NCI-H1436 (cell line): ENCODE measurements at places on chromosomes 6 and 20.

- DNase-seq = peak; percentile 19
These were observed 5.2 kb upstream of the BPIFA3 start for GRCh38 chr20:33211817-33212424.

DNA sequence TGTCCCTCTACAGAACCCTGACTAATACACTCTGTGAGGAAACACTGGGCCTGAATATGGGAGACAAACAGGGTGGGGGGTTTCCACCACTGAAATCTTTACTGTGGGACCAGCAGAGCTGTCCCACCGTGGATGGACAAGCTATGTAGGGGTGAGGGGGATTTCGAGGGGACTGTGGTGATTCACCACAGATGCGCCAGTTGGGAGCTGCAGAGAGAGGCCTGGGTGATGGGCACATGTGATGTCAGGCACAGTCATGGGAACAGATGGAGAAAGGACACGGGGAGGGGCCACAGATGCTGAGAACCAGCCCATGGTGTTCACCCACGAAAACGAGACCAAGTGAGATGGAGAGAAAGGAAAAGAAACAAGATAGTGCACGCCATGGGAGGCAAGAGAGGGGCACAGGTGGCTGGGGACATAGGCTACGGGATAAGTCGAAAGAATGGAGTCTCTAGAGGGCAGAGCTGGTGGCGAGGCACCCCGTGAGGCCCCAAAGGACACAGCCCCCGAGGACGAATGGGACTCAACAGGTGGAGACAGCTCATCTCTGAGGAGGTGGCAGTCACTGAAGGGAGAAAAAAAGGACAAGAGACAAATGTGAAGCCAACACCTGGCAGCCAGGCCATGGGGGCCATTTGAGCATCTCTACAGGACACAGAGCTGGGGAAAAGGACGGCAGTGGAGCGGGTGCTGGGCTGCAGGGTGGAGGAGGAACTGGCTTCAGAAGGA is 10.5 kb upstream of the RAMACL start:
- DNase-seq = no peak

- DNase-seq = no peak
These were observed 190.0 kb upstream of the COL21A1 start for GRCh38 chr6:56437171-56437900.

- DNase-seq = no peak
These were observed 87.4 kb downstream of the CD24 start for GRCh38 chr6:106886922-106887797.

DNA sequence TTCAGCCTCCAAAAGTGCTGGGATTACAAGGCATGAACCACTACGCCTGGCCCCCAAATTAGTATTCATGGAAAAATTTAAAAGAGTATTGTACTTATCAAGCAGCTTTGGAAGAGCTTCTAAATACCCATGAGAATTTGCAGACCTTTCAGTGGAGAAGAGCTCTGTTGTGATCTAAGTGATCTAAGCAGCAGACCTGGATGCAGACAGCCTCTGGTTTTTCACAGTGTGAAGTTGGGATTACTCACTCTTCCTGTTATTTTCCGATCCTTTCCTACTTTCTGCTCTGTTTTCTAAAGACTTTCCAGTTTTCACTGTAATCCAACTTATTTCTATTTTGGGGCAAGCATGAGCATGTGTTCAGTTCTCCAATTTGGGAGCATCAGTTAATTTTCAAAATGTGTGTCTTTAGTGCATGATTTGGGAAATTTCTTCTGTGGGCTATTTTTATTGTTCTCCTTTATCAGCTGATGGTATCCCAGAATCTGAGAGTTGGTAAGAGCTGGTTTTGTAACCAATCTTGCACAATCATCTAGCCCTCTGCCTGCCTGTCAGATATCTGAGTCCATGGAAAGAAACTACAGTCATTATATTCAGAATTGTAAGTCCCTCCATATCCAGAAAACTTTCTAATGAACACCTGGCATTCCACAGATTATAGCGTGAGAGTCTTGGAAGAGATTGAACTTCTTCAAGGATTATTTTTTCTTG is 207.7 kb upstream of the DTNBP1 start:
- no peak for DNase-seq

DNA sequence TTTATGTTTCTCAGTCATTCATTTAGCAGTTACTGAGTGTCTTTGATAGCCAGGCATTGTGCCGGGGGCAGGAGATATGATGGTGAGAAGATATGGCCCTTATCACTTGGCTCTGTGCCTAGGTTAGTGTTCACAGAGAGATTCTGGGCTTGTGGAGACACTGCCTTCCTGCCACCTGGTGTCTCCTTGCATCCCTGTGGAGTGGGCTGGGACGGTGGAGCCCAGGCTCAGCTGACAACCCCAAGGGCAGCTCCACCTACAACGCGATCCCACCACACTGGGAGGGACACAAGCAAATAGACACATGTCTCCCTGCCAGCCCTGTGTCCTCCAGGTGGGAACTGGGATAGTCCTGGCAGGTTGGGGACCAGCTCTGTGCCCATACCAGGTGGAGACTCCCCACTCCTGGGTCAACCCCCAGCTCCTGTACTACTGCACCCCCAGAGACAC is 30.3 kb upstream of the VEGFA start:
- no peak for DNase-seq

GRCh38 chr6:167904791-167905190 is 78.1 kb downstream of the AFDN start:
- no peak for DNase-seq

DNA sequence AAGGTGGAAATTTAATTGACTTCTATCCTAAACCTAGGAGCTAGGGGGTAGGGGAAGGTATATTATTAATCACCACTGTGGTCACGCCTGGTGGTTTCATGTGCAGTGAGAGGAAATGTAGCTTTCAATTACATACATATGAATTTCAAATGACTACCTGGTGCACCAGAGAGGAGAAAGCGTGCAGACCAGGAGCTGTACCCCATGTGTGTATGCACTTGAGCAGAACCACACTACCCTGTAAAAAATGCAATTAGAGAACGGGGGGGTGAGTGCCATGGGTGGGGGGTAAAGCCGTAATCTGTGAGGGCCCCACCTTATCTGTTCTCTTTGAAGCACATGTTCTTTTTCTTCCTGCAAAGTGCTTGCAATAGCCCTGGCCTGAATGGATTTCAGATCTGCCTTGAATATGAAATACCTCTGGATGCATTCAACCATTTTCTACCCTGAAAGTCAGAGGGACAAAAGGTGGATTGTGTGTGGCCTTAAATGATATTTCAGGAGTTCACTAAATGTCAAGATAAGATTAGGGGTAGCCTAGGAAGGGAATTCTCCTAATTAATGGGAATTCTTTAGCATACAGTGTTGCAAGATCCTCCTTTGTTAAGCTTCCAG is 30.9 kb upstream of the EDN3 start:
- DNase-seq = no peak

- DNase-seq = no peak
These were observed 59.1 kb upstream of the PRDM1 start for GRCh38 chr6:106026748-106027715.

GRCh38 chr6:67449602-67450001 is 1185.5 kb upstream of the ADGRB3 start:
- no peak for DNase-seq

DNA sequence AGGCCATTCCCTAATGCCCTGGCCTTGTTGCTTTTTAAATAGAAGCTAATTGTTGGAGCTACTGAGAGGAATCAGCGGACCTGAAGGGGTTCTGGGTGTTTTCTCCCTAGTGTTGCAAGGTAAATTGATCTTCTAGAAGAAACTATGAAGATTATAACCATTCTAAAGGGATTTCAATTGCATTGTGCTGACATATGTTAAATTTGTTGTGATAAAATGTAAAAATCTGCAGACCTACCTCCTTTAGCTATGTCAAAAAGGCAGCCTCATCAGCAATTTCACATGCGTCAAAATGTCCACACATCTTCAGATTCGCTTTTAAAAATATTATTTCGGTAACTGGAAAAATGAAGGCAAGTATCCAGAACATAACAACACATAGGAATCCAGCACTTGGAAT is 44.4 kb downstream of the IYD start:
- DNase-seq = no peak

GRCh38 chr20:39633689-39634088 is 671.5 kb downstream of the DHX35 start:
- no peak for DNase-seq

- no peak for DNase-seq
These were observed 5.4 kb downstream of the DPPA5 start for GRCh38 chr6:73348550-73349204.

DNA sequence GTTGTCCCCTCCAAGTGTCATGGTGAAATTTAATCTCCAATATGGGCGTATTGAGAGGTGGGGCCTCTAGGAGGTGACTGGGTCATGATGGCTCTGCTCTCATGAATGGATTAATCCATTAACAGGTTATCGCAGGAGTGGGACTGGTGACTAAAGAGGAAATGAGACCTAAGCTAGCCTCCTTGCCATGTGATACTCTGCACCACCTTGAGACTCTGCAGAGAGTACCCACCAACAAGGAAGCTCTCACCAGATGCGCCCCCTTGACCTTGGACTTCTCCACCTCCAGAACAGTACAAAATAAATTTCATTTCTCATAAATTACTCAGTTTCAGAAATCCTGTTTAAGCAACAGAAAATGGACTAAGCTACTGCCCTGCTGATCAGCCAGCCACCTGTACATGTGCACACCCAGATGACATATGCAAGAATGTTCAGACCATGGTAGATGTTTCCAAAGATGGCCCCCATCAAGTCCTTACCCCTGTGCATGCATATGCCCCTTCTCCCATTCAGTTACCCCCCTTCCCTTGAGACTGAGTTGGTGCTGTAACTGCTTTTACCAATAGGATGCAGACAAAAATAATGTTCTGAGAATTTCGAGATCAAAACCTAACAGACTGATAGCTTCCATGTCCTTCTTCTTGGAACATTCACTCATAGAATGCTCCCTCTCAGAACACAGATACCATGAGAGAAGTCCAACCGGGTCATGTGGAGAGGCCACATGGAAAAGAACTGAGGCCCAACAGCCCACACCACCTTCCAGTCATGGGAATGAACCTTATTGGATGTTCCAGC is 28.4 kb downstream of the MAP3K5 start:
- DNase-seq = no peak

- no peak for DNase-seq
These were observed 57.2 kb downstream of the LYRM4 start for GRCh38 chr6:5203546-5203945.

GRCh38 chr20:3898639-3899038 is 9.5 kb downstream of the PANK2 start:
- DNase-seq = no peak

GRCh38 chr6:84854811-84855400 is 90.5 kb upstream of the TBX18 start:
- DNase-seq = no peak

DNA sequence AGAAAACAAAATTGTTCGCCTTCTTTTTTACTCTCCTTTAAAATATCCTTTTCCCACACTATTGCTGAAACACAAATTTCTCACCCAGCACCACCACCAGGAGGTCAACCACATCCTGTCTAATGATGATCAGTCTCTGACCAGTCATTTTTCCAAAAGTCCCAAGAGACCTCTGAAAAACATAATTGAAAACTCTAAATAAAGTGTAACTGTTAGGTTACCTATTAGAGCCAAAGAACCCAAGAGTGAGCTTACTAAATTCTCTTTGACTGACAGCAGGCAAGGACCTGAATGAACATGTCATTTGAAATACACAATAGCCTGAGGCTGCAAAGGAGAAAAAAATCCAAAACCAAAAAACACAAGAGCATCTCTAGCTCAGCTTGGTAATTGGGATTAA is 735.4 kb downstream of the CBLN4 start:
- DNase-seq = no peak

DNA sequence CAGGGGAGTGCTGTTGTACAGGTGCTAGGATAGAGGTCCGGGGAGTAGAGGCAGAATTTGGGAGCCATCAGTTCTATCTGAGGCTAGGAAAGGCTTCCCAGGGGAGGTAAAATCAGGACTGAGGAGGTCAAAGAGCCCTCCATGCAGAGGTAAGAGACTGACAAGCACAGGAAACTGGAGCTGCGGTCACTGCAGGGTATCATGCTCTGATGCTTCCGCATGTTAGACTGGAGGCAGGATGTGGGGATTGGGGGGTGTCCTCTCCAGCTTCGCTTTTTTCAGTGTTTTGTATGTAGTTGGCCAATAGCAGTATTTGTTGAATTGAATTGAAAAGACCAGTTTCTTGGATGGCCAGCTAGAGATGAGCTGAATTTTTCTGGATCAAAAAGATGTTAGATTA is 87.8 kb downstream of the SLC22A3 start:
- no peak for DNase-seq

- no peak for DNase-seq
These were observed 423.9 kb downstream of the CDC5L start for GRCh38 chr6:44811456-44811855.

DNA sequence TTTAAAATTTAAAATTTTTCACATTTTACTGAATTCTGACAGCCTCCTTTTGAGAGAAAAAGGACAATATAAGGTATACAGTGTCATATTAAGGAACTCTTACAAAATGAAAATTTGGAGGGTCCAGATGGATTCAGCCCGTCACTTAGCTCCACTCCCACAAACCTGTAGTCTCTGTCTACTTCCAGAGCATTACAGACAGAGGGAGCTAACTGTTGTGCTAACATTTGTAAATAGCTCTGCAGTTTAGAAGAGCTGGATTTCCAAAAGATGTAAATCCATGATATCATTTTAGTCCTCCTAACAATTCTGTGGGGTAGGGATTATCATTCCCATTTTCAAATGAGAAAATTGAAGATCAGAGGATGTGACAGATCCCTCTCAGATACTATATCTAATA is 16.1 kb upstream of the SERINC3 start:
- DNase-seq = no peak

DNA sequence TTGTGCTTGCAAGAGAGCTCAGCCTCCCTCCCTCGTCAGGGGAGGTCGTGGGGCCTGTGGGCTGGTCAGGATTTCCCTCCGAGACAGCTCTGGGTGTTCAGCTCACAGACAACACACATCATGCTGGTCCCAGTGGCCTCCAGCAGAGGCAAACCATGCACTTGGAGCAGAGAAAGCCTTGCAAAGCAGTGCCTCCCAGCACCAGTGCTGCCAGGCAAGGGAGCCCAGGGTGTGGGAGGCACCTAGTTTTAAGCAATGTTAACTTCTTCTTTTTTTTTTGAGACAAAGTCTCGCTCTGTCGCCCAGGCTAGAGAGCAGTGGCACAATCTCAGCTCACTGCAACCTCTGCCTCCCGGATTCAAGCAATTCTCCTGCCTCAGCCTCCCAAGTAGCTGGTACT is 34.0 kb upstream of the INSM1 start:
- DNase-seq = no peak

GRCh38 chr20:57380081-57380750 is 11.0 kb upstream of the RBM38 start:
- DNase-seq = no peak

GRCh38 chr20:37610203-37610798 is 82.6 kb upstream of the BLCAP start:
- no peak for DNase-seq
